ENCODE measurements at places on chromosomes 13 and 19.

- DNase-seq, result no peak
Observed at GRCh38 chr19:5026706-5027273, 57.9 kb downstream of the KDM4B start.

- peak; percentile 44 for DNase-seq
Observed at GRCh38 chr19:34145741-34146202, 26.5 kb upstream of the LSM14A start.

GRCh38 chr13:110185696-110186095 lies 121.3 kb downstream of the COL4A1 start:
- no peak for DNase-seq

- no peak for DNase-seq
Observed at GRCh38 chr13:47306991-47307390, 410.1 kb upstream of the HTR2A start.

GRCh38 chr13:50586414-50587083 lies 256.9 kb downstream of the DLEU7 start:
- no peak for DNase-seq

GRCh38 chr13:60590800-60591747 lies 194.1 kb downstream of the TDRD3 start:
- DNase-seq, result no peak

- DNase-seq, result no peak
Observed at GRCh38 chr13:99087954-99088491, 110.2 kb upstream of the DOCK9 start.

- no peak for DNase-seq
Observed at GRCh38 chr19:33246709-33247440, 21.2 kb upstream of the SLC7A10 start.

DNA sequence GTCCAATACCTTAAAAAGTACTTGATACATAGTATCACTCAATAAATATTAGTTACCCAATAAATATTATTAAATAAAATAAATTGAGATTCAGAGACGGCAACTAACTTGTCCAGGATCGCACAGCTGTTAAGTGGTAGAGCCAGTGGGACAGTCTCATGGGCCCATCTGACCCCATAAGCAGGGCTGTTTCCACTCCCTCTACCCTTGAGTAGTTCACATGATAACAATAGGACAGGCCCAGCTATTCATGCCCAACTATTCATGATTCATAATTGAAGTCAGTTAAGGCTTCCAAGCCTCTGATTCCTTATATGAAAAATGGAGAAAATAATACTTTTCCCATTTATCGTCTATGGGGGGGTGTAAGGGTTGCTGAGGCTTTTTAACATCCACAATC lies 78.2 kb downstream of the C13orf42 start:
- DNase-seq, result no peak

DNA sequence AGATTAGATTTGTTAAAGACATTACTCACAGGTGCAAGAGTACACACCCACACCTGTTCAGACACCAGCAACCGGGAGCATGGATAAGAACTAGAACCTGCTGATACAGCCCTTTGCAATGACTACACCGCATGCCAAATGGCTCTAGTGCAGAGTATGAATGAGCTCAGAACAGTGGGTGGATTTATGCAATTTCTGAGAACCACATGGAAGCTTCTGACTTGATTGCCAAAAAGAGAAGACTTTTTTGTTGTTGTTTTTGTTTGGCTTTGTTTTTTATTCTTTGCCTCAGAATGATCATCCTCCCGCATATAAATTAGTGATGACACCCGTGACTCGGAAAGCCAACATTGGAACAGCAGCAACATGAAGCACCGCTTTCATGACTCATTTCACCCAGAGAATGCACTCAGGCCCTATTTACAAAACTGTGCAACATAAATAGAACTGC lies 77.4 kb upstream of the LRCH1 start:
- DNase-seq, result no peak

DNA sequence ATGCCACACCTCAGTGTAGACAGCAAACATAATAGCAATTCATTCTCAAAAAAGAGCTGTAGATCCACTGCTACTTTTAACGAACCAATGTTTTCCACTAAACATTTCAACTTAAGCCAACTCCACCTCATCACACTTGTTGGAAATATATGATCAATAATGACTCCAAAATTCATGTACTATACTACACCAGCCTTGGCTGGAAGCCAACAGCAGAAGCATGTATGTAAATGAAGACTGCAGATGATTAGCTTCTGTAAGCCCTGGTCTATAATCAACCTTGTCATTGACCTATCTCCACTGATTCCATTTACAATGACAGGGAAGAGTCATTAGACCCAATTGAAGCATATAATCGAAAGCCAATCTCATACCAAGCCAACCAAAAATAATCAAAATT lies 71.7 kb downstream of the STK24 start:
- DNase-seq, result no peak

DNA sequence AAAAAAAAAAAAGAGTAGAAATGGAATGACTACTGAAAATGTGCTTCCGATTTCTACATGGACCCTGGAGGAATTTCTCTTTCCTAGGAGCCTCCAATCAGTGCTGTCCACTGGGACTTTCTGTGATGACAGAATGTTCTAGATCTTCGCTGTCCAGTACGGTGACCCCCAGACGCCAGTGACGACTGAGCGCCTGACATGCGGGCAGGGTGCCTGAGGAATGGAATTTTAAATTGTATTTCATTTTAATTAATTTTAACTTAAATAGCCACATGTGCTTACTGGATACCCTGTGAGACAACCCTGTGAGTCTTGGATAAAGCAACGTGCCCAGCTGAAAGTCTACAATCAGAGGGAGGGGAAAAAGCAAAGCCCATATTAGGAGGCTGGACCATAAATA lies 4.1 kb upstream of the TLE6 start:
- no peak for DNase-seq

DNA sequence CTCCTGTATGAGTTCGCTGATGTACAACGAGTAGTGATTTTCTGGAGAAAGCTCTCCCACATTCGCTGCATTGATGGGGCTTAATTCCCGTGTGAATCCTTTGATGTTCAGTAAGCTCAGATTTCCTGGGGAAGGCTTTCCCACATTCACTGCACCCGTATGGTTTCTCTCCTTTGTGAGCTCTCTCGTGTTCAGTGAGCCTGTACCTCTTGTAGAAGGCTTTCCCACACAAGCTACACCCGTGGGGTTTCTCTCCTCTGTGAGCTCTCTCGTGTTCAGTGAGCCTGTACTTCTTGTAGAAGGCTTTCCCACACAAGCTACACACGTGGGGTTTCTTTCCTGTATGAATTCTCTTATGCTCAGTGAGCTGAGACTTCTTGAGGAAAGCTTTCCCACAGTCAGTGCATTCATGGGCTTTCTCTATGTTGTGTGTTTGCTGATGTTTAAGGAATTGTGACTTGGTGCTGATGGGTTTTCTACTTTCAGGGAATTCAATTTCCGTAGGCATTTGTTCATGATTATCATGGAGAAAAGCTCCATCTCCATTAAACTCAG lies 3.5 kb upstream of the ZNF577 start:
- peak; percentile 11 for DNase-seq

- no peak for DNase-seq
Observed at GRCh38 chr19:39356647-39357046, 14.4 kb downstream of the SAMD4B start.

- peak; percentile 49 for DNase-seq
Observed at GRCh38 chr19:18612772-18613588, at the start of gene TMEM59L. Gene TMEM59L (plus strand): TSS chr19:18612870. CDS start chr19:18612959, 89 bp downstream.

DNA sequence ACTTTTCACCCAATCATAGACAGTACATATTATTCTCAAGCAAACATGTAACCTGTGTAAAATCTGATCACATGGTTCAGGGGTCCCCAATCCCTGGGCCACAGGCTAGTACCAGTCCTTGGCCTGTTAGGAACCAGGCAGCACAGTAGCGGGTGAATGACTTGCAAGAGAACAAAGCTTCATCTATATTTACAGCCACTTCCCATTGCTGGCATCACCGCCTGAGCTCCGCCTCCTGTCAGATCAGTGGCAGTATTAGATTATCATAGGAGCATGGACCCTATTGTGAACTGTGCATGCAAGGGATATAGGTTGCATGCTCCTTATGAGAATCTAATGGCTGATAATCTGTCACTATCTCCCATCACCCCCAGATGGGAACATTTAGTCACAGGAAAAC lies 133.1 kb downstream of the MAB21L1 start:
- no peak for DNase-seq

DNA sequence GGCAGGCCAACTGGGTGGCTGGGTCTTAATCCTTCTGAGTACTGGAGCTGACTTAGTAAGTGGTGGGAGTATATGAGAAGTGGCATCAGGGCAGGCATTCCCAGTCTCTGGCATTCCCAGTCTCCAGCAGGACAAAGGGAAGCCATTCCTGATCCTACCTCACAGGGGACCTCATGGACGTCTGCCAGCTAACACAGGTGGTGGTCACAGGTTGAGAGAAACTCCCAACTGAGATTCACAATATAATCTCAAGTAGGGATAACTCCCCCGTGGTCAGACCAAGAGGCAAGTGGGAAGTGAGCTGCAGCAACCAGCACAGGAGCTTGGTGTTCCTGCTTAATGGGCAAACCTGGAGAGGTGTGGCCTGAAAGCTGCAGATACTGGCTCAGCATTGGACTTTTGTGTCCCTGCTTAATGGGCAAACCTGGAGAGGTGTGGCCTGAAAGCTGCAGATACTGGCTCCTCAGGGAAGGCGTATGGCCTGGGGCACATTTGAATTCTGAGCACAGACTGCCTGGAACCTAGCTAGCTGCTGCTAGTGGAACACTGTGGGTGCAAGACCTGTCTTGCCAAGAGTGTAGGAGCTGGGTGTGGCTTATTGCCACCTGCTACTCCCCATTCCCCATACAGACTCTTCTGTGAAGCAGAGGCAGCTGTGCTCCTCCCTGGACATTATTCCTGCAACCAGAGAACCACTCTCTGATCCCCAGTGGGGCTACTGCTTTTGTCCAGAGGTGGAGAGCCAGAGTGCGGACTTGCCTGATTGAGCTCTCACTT lies 25.9 kb upstream of the OR10H2 start:
- no peak for DNase-seq

- no peak for DNase-seq
Observed at GRCh38 chr13:65656740-65657329, 1573.3 kb downstream of the PCDH9 start.

DNA sequence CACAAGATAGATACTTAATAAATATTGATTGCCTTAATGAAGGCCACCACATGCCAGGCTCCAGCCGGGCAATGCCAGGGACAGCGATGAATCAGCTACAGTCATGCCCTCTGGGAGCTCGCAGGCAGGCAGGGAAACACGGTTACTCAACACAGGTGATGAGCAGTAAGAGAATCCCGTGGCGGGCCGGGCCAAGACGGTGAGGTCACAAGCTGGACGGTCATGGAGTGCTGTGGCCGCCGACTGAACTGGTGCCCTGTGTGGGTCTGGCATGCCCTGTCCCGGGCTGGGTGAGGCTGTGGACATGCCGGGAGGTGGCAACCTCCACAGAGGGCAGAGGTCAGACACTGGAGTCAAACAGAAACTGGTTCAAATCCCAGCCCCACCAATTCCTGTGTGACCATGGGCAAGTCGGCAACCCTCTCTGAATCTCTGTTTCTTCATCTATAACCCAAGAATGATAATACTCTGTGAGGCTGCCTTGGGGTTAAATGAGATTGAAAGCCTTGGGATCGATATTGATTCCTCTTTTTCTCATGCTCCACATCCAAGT lies 13.2 kb upstream of the PAK4 start:
- DNase-seq, result no peak

- DNase-seq, result no peak
Observed at GRCh38 chr13:22127277-22128164, 456.6 kb downstream of the FGF9 start.

DNA sequence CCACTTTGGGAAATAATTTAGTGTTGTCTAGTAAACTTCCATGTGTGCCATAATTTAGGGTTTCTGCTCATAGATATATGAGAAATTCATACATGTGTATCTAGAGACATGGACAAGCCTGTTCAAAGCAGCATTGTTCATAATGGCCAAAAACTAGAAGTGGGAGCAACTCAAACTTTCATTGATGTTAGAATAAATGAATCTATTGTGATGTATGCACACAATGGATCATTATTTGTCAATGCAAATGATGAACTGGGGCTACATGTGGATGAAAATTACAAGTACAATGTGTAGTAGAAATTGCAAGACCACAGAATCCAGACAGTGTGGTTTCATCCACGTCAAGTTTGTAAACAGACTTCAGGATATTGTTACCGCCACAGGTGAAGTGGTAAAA lies 284.7 kb downstream of the SLC7A1 start:
- DNase-seq, result no peak

DNA sequence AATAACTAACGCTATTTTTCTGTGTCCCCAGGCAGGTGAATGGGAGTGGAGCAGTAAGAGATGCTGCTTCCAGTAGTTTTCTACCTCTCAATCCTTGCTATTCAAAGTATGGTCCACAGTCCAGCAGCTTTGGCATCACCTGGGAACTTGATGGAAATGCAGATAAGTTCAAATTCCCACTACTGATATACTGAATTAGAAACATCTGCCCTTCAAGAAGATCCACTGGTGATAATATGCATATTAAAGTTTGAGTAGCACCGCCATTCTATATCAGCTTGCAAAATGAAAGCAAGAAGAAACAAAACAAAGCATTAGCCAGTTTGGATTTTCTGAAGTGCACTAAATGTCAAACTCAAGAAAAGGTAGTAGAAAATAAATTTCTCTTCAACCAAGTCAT lies 906.2 kb upstream of the PCDH20 start:
- DNase-seq, result no peak

Data from naive thymus-derived CD4-positive, alpha-beta T cell (primary cell).